ENCODE measurements at places on chromosomes 16 and 17. TPM values are rescaled to one million over a fixed set of nuclear protein-coding genes. Genes with fewer than 3 reads are reported as not detected.

GRCh38 chr16:28202147-28202746 is 9.5 kb downstream of the XPO6 start:
- no peaks in the 10 kb centered on the region for H3K27me3 ChIP-seq
- H3K4me1 ChIP-seq, result peaks cover 25% of the 10 kb centered on the region
- no peak for DNase-seq
- H3K36me3 ChIP-seq, result peaks cover 32% of the 10 kb centered on the region

DNA sequence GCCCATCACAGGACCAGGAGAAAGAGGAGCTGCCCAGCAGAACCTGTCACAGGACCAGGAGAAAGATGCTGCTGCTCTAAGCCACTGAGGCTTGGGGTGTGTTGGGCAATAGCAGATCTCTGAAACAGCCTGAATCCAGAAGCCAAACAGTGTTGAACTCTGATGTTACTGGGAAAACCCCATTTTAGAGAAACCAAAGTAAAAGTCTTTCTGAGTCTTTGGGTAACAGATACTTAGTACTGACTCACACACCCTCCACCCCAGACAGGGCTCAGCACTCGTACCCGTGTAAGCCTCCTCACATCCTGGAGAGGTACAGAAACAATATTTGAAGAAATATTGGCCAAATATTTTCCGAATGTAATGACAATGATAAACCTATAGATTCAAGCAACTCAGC is 82.8 kb upstream of the GNG13 start:
- H3K4me1 ChIP-seq, result no peaks in the 10 kb centered on the region
- H3K27ac ChIP-seq, result no peak overlapping the region
- H3K36me3 ChIP-seq, result peaks cover 3% of the 10 kb centered on the region
- H3K4me3 ChIP-seq, result no peak overlapping the region
- H3K27me3 ChIP-seq, result no peaks in the 10 kb centered on the region
- no peak for DNase-seq

GRCh38 chr17:71505200-71505599 is 615.6 kb upstream of the SOX9 start:
- DNase-seq, result no peak
- H3K4me3 ChIP-seq, result no peak overlapping the region
- no peaks in the 10 kb centered on the region for H3K27me3 ChIP-seq

GPR142 gene
- total RNA-seq, result not detected

P2RX1 gene
- 0.45 TPM for total RNA-seq
